CD4-positive, alpha-beta T cell (primary cell): ENCODE measurements at places on chromosomes 4 and X.

- peak; percentile 46 for DNase-seq
Observed at GRCh38 chrX:39445336-39445735, 644.1 kb downstream of the MID1IP1 start.

GRCh38 chr4:63085091-63085490, 1324.2 kb downstream of the TECRL start:
- DNase-seq: no peak

- no peak for DNase-seq
Observed at GRCh38 chr4:113987382-113987941, 8.0 kb upstream of the ARSJ start.

- DNase-seq: no peak
Observed at GRCh38 chr4:54658252-54659093, 716 bp downstream of the KIT start.

GRCh38 chr4:123497340-123497739, 100.7 kb downstream of the SPRY1 start:
- DNase-seq: no peak

- DNase-seq: no peak
Observed at GRCh38 chrX:72207366-72207765, 25.8 kb downstream of the PIN4 start.

DNA sequence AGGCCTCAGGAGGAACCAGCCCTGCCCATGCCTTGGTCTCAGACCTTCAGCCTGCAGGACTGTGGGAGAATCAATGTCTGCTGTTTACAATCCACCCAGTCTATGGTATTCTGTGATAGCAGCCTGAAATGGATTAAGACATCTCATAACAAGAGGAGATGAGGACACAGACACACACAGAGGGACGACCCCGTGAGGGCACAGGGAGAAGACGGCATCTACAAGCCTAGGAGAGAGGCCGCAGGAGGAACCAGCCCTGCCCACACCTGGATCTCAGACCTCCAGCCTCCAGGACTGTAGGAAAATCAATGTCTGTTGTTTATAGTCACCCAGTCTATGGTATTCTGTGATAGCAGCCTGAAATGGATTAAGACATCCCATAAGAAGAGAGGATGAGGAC, 3.3 kb downstream of the SLC25A6 start:
- DNase-seq: no peak

DNA sequence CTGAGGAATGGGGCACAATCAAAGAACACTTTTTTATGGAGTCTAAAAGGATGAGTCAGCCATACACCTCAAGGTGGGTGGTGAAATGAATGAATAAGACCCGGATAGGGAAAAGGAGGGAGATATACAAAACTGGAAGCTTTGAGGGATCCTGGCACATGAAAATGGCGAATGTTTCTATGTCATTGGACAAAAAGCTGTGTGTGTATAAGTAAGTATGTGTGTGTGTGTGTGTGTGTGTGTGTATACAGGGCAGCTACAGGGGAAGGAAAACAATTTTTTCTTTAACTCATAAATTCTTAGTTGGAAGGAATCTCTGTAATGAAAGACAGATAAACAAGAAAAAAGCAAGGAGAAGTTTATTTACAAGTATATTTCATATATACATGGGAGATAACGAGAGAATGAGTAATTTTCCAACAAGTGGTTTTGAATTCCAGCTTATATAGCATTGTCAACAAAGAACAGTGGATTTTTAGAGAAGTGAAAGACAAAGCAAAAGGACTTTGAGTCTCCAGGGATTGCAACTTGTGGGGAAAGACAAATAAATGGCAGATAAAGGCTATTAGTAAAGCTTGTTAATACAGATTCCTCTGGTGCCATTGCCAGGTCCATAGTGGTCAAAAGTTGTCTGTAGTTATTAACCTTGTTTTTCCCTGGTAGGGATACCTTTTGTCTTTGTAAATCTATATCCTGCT, 99.7 kb downstream of the MMRN1 start:
- no peak for DNase-seq

DNA sequence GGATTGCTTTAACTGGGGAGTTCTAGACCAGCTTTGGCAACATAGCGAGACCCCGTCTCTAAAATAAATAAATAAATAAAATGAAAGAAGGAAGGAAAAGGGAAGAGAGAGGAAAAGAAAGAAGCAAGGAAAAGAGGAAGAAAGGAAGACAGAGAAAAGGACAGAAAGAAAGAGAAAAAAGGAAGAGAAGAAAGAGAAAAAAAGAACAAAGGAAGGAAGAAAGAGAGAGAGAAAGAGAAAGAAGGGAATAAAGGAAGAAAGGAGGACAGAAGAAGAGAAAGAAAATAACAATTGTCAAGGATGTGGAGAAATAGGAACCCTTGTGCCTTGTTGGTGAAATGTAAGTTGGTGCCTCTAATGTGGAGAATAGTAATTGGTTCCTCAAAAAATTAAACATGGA, 74.6 kb downstream of the ANAPC4 start:
- no peak for DNase-seq

DNA sequence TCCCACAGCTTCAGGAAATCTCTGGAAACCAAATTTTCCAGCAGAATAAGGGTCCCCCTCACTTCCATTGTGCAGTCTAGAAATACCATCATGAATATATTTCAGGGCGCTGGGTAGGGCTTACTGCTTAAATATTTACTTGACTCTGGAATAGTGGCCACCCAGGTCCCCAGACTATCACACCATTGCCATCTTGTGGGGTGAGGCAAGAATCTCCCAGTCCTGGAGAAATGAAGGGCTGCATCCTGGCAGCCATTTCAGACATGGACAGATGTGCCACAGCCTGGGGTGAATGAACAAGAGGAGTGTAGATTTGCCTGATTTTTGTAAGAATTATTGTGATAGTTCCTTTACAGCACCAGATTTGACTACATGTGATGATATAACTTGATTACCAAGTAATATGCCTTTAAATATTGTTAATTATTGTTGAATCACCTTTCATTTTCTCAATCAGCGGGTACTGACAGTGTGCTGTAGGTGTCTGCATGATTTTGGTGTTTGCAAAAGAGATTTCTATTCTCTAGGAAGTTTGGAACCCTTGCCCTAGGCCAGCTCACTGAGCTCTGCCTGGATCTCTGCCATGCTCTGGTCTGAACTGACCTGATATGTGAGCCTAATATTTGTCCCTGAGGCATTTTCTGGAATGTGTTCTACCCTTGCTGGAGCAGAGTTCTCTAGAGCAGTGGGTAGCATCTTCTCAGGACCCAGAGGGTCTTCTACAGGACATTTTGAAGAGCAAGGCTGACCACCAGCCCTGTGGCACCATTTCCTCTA, 183.4 kb downstream of the KIT start:
- no peak for DNase-seq

DNA sequence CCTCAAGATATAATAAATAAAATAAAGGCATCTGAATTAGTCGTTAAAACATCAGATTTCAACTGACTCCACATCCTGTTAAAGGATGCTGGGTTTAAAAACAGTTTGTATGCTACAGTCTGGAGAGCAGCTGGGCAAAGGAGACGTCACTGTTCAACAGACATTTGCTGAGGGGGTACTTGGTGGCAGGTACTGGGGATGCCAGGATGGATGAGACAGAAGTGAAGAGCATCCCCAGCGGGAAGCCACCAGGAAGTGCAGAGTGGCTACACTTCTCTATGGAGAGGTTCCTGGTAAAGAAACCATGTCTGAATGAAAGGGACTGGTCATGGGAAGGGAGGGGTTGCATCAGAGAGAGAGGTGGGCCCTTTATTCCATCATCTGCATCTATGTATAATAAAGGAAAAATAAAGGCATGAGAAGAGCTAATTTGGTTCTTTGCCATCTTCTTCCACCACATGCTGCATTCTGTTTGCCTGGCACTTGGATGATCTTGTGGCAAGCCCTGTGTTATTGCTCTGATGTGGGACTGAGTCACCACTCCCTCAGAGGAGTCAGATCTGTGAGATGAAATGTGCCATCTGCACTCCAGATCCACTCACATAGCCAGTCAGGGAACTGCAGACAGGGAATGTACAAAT, 145.0 kb downstream of the SOWAHB start:
- DNase-seq: no peak

DNA sequence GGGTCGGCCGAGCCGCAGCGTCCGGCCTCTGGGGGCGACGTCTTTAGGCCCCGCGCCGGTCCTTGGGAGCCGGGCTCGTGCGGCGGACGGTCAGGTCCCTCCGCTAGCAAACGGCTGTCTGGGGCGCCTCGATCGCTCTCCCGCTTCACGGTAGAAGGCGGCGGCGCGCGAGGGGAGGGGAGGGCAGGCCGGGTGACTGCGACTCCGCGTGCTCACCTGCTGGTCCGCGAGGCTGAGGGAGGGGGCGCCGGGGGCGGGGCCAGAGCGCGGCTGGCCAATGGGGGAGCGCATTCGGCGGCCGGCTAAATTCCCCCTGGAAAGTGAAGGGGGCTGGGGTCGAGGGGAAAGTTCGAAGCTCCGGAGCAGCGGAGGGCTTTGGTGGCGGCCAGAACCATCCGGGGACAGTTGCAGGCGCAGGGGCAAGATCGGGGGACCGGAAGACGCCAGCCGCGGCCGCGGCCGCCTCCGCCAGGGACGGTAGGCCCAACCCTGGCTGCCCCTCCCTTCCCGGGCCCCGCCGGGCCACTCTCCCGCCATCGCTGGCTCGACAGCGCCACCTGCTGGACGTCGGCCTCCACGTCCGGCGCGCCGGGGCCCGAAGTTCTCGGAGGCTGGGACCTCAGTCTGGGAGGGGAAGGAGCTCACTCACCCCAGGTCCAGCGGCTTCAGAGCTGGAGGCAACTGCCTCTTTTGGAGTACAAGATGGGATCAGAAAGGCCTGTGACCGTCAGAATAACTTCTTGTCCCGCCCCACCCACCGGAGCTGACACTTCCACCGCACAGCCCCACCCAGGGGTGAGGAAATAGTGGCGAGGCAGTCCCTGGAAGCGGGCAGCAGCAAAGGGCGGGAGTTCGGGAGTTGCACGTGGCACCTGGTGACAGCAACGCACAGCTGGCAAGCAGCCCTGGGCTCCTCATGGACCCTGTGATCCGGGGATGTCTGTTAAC, 49.9 kb downstream of the ELF4 start:
- DNase-seq: peak; percentile 72

DNA sequence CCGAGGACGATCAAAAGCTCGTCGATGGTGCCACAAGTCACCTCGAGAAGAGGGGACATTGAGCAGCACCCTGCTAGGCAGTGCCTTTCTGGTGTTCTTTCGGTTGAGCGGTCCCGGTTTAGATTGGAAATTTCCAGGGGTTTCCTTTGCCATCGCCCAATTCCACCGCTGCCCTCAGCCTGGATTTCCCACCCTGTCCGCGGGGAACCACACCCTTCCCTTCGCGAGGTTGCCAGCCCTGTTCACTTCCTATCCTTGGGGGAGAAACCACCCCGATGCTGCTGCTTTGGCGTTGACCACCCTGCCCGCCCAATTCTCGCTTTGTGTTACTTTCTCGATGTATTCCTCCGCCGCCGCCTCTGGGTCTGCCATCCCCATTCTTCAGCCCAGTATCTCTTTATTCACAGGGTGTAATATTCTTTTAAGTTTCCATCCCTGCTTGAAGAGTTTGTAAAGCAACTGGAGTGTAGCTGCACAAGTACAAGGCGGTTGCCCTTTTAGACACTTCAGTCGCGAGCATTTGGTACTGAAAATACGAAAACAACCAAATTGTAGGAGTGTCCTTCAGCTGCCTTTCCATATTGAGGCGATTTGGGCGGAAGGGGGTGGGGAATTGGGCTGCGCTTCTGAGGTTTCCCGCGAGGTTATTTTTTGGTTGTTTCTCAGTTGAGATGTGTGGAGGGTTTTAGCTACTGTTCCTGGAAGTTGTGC, 1.1 kb downstream of the OGT start:
- DNase-seq: peak; percentile 69

GRCh38 chrX:74293343-74293946, 10.5 kb upstream of the ZCCHC13 start:
- peak; percentile 78 for DNase-seq

DNA sequence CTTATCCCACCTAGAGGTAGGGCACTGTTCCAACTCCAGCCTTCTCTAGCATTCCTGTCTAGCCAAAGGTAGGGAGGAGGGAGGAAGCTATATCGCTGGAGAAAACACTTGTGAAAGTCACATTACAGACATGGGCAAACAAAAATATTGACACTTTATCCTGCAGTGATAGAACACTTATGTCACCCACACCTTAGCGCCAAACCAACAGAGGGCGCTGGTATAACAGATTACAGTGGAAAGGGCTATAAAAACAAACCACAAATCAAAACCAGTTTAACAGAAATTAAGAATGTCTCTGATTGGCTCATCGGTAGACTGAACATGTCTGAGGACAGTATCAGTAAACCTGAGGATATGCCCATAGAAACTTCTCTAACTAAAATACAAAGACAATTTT, 451.3 kb downstream of the TLL1 start:
- DNase-seq: no peak

DNA sequence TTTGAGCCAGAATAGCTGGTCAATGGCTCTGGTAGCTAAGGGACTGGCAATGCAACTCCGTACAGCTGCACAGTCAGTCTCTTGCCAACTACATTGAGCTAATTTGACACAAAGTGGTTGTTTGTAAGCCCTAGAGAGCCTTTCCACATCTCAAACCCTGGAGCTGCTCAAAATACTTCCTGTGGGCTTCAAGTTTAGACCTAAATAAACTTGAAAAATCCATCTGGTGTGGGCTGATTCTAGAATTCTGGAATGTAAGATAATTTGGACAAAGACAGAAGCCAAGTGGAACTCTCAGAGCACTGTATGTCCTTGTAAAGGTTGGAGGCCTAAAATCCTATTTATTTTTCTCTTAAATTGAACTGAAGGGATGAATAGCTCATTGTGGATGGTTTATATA, 380.8 kb downstream of the SPRY1 start:
- no peak for DNase-seq
